ENCODE measurements at places on chromosomes 5 and 9.

- no peak for DNase-seq
Observed at GRCh38 chr9:98009437-98009836, 26.3 kb downstream of the ANP32B start.

GRCh38 chr5:126972062-126972895 is 58.1 kb downstream of the MARCHF3 start:
- DNase-seq: peak; percentile 19

- DNase-seq: no peak
Observed at GRCh38 chr5:118678746-118679145, 309.6 kb downstream of the DTWD2 start.

- DNase-seq: no peak
Observed at GRCh38 chr5:171743436-171744076, 42.1 kb upstream of the SMIM23 start.

GRCh38 chr5:143976055-143976454 is 164.1 kb downstream of the HMHB1 start:
- no peak for DNase-seq

DNA sequence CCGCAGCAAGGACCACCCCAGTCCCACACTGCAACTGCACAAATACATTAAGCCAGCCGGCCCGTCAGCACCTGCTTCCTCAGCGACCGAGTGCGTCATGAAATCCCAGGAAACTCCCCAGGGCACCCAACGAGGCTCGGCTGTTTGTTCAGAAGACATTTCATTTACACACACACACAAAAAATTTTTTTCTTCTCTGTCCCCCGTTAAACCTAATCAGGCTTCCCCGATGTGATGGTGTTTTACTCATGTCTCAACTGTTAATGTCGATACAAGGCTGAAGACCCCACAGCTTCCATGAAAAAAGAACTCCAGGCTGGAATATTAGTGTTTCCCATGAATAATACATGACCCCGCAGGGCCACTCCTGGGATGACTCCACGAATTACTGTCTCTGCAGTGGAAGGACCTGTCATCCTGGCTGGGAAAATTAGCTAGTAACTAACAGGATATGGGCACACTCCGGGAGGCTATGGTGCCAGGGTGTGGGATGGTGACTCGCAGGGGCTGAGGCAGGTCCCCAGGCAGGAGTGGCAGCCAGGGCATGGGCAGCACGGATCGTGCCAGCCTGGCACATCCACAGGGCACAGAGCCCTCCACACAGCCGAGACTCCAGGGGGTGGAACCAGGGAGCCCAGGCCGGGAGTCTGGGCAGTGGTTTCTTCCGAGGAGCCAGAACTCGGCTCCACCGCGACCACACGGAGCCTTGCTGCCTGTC is 102.4 kb downstream of the VAV2 start:
- DNase-seq: no peak

- DNase-seq: no peak
Observed at GRCh38 chr5:148836272-148837250, 10.2 kb downstream of the ADRB2 start.

DNA sequence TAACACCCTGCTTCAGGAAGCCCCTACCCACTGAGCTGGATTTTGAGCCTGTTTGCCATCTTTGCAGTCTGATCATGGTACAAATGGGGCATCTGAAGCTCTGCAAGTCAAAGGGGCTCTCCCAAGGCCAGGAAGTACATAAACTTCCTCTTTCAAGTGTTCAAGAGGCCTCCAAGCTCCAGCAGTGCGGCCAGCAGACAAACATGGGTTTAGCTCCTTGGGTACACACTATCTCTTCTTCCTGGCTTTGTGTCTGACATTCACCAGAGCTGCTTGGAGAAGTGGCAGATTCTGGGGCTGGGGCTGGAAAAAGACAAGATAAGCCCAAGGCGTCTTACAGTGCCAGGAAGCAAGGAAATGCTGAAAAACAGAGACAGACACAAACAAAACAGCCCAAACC is 34.1 kb downstream of the LAMC3 start:
- no peak for DNase-seq

GRCh38 chr5:79499640-79500273 is 14.2 kb downstream of the HOMER1 start:
- no peak for DNase-seq

DNA sequence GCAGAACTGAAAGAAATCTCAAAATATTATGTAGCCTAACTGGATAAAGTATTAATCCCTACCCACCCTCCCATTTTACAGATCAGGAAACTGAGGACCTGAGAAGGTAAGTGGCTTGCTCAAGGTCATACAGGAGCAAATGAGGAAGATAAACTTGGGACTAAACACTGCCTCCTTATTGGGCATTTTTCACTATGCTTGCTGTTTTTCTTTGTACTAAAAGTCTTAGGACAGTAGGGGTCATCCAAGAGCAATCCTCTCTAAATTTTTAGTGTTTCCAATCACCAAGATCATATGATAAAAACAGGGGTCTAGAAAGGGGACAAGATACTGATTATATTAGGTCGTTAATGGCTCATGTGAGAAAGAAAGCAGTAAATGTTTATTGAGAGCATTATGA is 80.8 kb downstream of the RORB start:
- DNase-seq: no peak

DNA sequence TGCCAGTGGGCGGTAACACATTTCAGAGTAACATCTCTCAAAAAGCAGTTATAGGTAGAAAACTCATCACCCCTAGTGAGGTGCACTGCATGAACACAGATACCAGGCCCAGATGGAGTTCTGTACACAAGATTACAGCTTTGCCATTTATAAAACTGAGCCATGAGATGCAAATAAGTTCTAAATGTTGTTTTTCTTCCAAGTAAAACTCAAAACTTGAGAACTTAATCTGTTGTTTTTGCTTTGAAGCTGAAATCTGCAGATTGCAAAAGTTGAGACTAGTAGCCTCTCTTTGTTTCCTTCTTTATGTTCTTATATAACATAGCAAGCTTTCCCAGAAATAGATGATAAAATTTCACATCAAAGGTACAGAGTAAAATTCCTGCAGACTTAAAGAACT is 434.1 kb downstream of the PLK2 start:
- DNase-seq: no peak

DNA sequence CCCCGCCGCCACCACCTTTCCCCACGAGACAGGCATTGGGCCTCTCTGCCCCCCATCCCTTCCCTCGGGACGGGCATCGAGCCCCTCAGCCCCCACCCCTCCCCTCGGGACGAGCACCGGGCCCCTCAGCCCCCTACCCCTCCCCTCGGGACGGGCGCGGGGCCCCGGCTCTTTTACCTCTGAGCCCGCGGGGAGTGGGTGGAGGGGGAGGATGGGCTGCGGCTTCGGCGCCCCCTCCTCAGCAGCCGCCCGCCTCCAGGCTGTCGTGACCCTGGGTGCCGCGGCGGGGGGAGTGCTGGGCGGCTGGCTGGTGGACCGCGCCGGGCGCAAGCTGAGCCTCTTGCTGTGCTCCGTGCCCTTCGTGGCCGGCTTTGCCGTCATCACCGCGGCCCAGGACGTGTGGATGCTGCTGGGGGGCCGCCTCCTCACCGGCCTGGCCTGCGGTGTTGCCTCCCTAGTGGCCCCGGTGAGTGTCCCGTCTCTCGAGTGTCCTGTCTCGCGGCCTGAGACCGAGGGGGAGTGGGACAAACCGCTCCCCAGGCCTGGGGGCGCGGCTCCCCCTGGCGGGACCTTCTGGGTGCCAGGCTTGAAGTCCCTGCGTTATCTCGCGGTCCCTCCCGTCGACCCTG is 791 bp downstream of the SLC2A8 start:
- no peak for DNase-seq

GRCh38 chr5:138238034-138238433 is 24.9 kb upstream of the CDC23 start:
- DNase-seq: no peak

GRCh38 chr9:114264806-114265550 is 57.9 kb upstream of the ORM1 start:
- DNase-seq: no peak

DNA sequence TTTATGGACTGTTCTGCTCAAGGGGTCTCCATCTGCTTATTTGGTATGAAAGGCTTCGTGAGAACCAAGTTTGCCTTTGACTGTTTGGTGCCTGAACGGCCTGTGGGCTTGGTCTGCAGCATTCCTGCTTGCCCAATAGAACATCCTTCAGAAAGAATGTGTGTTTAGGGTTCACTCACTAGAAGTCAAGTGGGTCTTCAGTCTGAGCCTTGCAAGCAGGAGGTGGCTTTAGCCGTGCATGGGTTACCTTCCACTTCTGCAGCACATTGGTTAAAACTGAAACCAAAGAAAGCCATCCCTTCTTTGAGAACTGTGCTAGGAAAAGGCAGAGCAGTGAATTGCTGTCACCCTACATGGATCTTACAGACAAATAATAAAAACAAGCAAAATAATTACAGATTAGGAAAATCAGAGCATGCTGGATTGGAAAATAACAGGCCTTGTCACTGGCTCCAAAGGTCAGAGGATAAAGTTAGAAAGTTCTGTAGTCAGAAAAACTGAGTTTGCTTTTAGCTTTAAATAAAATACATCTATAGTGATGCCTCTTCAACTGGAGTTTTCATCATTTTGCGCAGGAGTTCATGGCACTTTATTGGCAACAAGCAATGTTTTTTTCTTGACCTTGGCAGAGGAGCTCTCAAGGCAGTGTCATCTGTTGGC is 16.6 kb downstream of the WWC1 start:
- DNase-seq: no peak
